Activated CD8-positive, alpha-beta memory T cell treated with anti-CD3 and anti-CD28 coated beads for 24 hours (primary cell): ENCODE measurements at places on chromosomes 11 and 22.

DNA sequence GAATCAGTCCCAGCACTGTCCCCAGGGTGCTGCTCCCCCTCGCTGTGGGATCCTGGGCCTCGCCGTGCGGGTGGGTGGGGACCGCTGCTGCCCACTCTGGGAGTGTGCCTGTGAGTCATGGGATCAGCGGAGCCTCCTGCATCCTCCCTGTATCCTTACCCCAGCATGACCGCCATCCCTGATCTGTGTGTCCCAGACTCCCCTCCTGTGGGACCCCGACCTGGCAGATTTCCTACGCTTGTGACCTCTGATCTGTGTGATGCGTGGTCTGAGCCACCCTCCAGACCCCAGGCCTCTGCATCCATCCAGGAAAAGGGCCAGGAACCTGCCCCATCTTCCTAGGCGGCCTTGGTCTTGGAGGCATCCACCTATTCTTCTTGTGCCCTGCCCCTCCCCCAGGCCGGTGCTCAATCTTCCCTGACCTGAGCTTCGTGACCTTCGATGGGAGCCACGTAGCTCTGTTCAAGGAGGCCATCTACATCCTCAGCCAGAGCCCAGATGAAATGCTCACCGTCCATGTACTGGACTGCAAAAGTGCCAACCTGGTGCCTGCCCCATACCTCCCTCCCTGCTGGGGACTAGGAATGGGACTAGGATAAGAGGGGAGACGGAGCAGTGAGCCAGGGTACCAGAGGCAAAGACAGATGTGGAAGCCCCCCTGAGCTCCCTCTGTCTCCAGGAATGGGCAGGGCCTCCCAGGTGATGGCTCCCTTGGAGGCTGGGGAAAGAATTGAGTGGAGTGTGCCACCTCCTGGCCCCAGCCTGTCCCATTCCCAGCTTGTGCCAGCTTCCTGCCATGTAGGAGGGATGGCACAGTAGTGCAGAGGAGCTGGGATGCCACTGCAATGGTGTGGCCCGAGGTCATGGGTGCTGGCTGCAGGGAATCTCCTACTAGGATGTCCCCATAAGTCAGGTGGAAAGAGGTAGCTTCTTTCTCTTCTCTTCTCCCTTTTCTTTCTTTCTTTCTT is 65.4 kb downstream of the OTOG start:
- DNase-seq: no peak

- no peak for DNase-seq
Observed at GRCh38 chr22:21714059-21714770, 21.4 kb downstream of the YPEL1 start.

DNA sequence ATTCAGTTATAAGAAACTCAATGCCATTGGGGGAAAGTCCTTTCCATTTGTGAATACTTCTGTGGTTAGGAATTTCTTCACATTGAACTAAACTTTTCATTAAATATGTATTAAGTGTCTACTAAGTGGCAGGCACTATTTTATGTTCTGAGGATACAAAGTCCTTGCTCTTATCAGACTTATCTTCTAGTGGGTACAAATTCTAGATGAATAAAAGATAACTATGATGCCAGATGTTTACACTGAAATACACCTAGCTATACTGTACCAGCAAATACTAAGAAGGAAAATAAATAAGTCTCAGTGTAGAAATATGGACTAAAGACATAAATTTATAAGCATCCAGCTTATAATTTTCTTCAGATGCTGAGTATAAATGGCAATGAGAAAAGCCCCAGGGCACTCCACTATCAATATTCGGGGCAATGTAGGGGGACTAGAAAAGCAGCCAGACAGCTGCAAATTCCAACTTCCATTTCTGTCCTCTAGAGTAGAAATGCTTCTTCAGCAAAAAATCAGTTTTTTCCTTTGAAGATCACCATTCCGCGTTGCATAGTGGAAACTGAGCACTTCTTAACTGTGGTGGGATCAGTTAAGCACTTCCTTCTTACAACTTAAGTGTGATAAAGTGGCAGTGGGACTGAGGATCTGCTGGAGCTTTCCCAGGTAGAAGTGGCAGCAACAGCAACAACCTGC is 11.8 kb upstream of the BIRC3 start:
- DNase-seq: no peak

DNA sequence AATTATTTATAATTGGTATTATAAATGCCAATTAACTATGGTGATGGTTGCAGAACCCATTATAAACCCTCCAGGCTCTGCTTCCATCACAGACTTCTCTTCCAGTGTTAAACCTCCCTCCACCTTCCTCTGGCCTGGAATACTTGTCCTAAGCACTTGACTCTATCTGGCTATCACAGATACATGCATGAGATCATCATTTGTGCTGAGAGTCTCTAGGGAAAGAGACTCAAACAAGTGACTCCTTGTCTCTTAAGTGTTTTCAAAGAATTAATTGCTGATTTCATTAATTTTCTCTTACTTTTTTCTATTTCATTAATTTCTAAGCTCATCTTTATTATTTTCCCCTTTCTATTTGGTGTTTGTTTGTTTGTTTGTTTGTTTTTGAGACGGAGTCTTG is 29.1 kb downstream of the RTL6 start:
- DNase-seq: no peak

- peak; percentile 48 for DNase-seq
Observed at GRCh38 chr11:76791861-76792260, 8.7 kb downstream of the TSKU start.

DNA sequence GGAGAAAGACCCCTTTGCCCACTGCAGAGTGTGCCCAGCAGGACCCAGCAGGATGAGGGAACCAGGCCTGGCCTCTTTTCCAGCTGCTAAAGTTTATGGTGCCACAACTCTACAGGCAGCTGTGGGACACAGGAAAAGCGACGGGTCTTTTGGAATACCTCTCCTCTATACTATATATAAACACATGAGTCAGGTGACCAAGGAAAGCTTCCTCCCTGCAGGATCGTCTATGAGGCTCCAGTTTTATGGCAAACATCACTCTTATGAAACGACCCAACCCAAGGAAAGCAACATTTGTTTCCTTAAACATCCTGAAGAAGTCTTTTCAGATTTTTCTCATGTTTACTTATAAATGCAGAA is 102.8 kb upstream of the AKIP1 start:
- DNase-seq: no peak

DNA sequence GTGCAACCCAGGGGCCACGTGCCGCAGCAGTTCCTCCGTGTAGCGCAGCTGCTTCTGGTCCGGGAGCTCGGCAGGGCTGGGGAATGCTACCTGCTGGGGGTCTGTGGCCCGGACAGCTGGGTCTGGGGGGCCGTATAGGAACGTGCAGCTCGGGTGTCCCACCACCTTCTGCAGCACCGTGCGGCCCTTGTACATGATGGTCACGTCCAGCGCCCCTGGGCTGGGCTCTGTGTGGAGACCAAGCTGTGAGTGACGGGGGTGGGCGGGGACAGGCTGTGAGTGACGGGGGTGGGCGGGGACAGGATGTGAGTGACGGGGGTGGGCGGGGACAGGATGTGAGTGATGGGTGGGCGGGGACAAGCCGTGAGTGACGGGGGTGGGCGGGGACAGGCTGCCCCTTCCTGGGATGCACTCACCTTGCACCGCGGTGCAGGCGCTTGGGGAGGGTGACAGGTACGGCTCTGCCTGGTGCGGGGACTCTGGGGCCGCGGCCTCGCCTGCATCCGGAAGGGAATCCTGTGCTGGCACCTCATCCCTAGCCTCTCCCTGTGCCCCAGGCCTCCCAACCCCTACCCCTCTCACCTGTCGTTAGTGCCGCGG is 2.3 kb downstream of the IRF7 start:
- DNase-seq: peak; percentile 90

DNA sequence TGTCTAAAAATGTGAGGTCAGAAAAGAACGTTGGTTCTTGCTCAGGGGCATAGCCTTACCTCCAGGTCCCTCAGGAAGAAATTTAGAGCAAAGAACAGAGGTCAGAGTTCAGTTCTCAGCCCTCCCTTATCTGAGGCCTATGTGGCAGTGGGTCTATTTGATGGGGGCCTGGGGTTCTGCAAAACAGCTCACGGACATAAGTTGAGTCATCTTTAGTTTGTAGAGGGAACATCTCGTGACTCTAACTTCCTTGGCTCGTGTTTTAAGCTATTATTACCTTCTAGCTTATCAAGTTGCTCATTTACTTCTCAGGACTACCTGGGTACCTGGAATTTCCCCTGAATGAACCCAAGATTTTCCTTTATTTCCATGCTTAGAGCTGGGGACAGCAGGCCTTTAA is 91.3 kb upstream of the AMOTL1 start:
- DNase-seq: no peak

GRCh38 chr11:101390539-101390938 is 193.3 kb downstream of the TRPC6 start:
- no peak for DNase-seq

DNA sequence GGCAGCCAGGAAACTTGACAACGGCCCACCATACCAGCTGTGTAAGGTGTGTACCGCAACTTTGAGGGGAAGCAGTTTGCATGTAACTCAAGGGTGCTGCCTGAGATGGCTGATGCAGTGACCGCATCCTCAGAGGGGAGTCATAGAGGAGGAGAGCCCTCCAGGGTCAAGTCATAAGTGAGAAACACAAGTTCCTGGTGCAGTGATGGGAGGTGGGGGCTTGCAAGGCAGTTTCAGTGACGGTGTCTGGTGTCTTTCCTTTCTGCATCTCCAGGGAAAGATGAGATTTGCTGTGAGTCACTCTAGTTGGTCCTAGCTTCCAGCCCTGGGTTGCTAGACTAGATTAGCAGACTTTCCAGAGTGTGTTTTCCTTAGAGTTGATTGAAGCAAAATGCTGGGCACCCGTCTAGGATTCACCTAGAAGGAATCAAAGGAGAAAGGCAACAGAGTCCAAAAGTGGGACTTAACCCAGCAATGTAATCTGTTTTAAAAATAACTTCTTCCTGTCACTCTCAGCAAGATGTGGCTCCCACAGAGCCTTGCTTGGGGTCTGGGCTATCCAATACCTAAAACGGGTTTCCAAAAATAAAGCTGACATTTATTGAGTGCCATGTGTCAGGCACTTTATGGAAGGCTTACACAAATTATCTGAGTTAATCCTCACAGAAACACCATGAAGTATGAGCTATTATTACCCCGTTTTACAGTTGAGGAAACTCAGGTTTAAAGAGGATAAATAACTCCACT is 265.4 kb upstream of the PLET1 start:
- DNase-seq: no peak

GRCh38 chr22:49531368-49531791 is 296.3 kb downstream of the BRD1 start:
- no peak for DNase-seq

GRCh38 chr11:120289426-120289825 is 35.7 kb upstream of the TLCD5 start:
- no peak for DNase-seq

- no peak for DNase-seq
Observed at GRCh38 chr11:7332962-7333361, 81.3 kb downstream of the SYT9 start.

- DNase-seq: no peak
Observed at GRCh38 chr22:35335936-35336781, 36.5 kb downstream of the TOM1 start.

GRCh38 chr11:122242731-122243130 is 126.7 kb upstream of the BLID start:
- DNase-seq: no peak

GRCh38 chr11:68038226-68038717 is 553 bp upstream of the TCIRG1 start:
- no peak for DNase-seq

DNA sequence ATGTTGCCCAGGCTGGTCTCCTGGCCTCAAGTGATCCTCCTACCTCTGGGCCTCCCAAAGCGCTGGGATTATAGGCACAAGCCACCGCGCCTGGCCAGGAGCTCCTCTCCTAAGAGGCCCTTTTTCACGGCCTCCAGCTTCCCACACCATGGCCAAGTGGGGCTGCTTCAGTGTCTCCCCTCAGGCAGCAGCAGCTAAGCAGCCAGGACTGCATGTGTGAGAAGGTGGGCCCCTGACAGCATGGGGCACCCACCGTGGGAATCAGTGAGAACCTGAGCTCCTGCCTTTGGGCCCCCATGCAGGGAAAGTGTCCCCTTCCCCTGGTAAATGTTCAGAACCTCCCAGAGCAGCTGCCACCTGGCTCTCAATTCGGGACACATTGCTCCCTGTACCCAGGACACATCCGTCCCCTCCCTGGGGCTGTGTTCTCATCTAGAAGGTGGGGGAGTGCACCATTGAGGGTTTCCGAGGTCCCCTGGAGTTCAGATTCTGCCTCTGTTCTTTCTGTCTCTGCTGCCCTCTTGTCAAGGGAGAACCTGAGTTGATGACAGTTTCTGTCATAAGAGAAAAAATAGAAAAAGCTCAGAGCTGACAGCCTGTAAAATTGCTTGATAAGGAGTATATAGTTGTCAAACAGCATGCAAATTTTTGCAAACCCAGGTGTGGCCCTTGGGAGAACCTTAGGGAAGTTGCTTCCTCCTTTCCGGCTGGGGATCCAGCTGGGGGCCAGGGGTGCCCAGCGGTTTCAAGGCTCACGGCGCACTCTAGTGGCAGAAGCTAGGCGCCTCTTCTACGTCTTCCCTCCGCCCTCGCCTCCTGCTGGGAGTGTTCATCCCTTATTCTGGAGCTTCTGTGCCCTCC is 29.7 kb downstream of the FAM83F start:
- DNase-seq: peak; percentile 83

- DNase-seq: no peak
Observed at GRCh38 chr11:72353861-72354260, 80.5 kb downstream of the CLPB start.

- DNase-seq: no peak
Observed at GRCh38 chr11:12723421-12724300, 49.4 kb downstream of the TEAD1 start.

DNA sequence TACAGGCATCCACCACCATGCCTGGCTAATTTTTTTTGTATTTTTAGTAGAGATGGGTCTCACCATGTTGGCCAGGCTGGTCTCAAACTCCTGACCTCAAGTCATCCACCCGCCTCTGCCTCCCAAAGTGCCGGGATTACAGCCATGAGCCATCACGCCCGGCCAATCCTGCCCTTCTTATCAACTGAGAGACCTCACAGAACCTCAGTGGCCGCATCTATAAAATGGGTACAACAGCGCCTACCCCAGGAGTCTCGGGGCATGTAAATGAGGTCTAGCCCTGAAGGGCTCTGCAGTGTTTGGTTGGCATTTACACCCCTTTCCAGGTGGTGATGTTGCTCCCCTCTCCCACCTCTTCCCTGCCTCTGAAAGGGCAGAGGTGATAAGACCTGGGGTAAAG is 11.7 kb downstream of the SYNGR1 start:
- DNase-seq: no peak

- DNase-seq: no peak
Observed at GRCh38 chr11:44300844-44301563, 8.9 kb downstream of the ALX4 start.

GRCh38 chr11:120180551-120181232 is 30.1 kb upstream of the OAF start:
- DNase-seq: peak; percentile 35

DNA sequence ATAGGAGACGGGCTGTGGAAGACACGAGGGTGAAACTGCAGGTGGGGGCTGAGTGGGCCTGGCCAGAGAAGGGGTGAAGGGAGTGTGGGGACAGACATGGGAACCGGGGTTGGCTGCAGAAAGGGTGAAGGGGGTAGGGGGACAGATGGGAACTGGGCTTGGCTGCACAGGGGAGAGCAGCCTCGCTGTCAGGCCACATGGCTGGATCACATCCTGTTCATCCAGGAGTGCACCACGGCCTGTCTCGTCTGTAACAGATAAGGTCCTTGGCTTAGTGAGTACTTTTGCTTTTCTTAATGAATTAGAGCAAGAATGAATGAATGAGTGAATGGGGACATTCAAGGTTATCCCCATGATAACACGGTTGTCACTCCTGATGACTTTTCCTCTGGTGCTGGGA is 13.5 kb downstream of the FBLN1 start:
- DNase-seq: no peak

- DNase-seq: no peak
Observed at GRCh38 chr11:24171869-24172268, 325.0 kb upstream of the LUZP2 start.
